Stimulated activated CD8-positive, alpha-beta memory T cell treated with anti-CD3 and anti-CD28 coated beads, Interleukin-12 subunit alpha, Interleukin-12 subunit beta, amount 100 ng/mL, for 4 hours (primary cell): ENCODE measurements at places on chromosomes 4 and X.

GRCh38 chrX:82649645-82650044 lies 858.4 kb upstream of the POU3F4 start:
- no peak for DNase-seq

DNA sequence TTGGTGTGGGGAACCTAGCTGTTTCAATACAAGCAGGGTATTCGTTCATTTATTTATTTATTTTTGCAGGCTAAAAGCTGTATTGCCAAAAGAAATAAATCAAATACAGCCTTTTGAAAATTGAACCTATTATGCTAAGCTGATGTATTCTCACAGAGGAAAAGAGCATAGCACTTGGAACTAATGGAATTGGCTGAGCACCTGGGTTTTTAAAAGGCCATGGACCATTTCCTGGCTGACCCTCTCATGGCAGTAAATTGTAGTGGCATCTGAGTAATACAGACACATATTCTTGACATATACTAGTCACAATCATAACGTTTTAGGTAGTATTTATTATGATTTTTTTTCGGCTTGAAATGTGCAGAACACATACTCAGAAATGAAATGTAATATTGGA lies 71.8 kb upstream of the ALG13 start:
- no peak for DNase-seq

DNA sequence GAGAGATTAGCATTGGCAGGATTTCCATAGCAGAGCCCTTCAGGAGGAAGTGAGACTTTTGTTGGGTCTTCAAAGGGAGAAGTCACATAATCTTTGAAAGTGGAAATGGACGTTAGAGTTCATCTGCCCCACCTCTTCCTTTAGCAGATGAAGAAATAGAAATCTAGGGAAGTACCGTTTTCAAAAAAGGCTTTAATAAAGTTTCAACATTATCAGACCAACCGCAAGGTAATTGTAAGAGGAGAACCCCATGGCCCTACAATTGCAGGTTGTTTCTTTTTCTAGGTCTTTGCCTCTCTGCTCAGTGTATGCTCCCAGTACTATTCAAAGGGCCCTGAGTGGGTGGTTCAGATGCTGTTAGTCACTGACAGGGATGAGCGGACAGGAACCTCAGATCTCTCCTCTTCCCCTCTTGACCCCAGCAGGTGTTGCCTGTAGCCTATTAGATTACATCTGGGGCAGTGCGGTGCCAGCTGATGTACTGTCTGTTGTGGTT lies 48.6 kb upstream of the AP1S2 start:
- no peak for DNase-seq

DNA sequence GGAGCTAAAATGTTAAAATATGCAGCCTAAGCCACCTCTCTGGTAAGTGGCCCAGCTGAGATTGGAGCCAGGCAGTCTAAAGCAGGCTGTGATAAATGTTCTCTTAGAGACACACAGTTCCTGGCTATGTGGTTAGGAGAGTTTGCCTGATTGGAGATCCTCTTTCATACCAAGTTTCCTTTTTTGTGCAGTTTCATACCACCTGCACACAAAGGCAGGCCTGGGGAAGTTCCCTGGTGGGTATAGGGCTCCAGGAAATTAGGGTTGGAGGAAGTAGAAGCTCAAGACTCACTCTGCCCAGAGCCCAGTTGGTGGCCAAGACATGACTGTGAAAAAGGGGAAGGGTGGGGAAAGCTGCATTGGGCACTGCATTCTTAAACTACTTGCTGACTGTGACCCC lies 16.9 kb downstream of the CYBB start:
- DNase-seq, result no peak

GRCh38 chr4:136599890-136600289 lies 932.4 kb downstream of the PCDH18 start:
- DNase-seq, result no peak

DNA sequence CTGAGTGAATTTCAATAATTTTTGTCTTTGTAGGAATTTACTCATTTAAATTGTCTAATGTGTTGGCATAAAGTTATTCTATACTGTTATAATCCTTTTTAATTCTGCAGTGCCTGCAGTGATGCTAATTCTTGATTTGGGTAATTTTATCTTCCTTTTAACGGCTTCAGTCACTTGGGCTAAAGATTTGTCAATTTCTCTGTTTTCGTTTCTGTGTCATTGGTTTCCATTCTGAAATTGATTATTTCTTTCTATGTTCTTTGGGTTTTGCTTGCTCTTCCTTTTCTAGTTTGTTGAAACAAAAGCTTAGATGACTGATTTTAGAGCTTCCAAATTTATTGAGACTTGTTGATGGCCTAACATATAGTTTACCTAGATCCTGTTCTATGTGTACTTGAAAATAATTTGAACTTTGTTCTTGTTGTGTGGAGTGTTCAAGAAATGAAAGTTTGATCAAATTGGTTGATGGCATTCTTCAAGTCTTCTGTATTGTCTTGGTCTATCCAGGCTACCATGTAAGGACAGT lies 89.4 kb downstream of the TNIP2 start:
- no peak for DNase-seq

DNA sequence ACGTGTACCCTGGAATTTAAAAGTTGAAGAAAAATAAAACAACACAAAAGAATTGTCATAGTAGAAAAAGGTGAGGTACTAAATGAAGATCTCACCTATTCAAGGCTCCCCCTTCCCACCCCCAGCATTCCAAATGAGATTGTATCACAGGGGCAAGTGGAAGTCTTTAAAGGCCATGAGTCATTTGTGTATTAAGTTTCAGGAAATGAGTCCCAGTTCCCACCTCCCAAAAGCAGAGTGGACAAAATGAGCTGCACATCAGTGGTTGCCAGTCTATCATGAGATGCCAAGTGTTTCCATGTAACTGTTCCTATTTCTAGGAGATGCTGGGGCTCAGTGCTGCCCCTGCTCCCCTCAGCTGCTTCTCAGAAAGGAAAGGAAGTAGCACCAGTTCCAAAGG lies 20.1 kb downstream of the ARHGEF9 start:
- DNase-seq, result no peak

- DNase-seq, result no peak
Measured at GRCh38 chr4:25563071-25563564, 92.5 kb upstream of the SLC34A2 start.

DNA sequence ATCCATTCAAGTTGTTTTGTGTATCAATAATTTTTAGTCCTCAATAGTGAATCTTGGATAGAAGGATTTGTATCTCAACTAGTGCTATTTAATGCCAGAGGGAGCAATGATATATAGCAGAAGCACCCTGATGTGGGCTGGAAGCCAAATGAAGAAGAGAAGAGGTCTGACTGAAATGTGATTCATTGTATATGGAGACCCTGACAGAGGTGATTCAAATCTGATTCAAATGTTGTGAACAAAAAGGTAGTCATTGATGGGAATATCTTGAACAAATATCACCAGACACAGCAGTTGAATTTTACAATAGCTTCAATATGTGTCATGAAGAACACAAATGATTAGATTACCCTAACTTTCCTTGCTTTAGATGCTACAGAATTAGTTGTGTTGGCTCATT lies 27.5 kb upstream of the SULT1B1 start:
- DNase-seq, result no peak

- no peak for DNase-seq
Measured at GRCh38 chrX:129520151-129520550, 3.1 kb downstream of the SMARCA1 start.

GRCh38 chr4:172514801-172515200 lies 653.8 kb upstream of the GALNT7 start:
- no peak for DNase-seq

GRCh38 chr4:57448901-57449300 lies 338.7 kb upstream of the IGFBP7 start:
- DNase-seq, result no peak

GRCh38 chr4:38566806-38567398 lies 97.1 kb upstream of the KLF3 start:
- no peak for DNase-seq

DNA sequence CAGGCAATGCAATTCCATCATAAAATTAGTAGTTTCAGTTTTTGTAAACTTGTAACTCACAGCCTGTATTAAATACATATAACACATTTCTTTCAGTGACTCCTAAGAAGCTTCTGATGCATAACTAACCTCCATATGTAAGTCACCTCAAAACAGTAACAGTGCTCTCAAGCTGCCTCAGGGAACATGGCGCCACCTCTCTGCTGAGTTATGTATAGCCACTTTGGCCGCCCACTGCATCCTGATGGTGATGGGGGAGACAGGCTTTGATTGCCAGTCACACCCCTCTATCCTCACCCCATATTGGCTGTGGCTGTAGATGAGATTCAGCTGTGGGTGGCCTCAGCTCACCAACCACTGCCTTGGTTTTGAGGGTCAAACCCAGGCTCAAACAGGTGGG lies 54.3 kb downstream of the LRBA start:
- no peak for DNase-seq

DNA sequence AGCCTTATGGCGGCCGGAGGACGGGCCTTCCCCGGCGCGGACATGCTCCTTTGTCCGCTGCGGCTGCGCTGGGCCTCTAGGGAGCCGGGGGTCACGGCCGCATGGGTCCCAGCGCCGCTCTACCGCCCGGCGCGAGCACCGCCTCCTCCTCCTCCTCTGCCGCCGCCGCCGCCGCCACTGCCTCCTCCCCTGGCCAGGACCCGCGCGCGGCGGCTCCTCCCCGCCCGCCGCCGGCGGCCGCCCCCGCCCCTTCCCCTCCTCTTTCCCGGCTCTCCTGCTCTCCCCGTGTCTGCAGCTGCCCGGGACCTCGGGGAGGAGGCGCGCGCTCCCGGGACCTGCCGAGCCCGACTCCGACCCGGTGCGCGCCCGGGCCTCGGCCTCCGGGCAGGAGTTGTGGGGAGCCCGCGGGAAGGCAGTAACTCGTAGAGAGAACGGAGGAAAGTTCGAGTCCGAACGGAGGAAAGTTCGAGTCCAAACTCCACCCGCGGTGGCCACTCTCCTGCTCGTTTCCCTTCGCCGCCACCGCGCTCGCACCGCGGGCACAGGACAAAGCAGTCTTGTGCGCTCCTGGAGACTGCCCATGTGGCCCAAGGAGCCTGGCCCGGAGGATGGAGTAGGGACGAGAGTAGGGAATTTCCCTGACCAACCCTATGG lies at the start of gene ADGRA3:
Gene ADGRA3, minus strand, starts transcription at position 179 of the 654 bp plus-strand sequence. CDS start 282 bp downstream, outside the sequence.
- peak; percentile 4 for DNase-seq

- no peak for DNase-seq
Measured at GRCh38 chr4:93237521-93237920, 591.0 kb upstream of the ATOH1 start.

- no peak for DNase-seq
Measured at GRCh38 chr4:141580523-141580922, 55.9 kb upstream of the IL15 start.

GRCh38 chr4:47368211-47368610 lies 95.3 kb downstream of the COMMD8 start:
- no peak for DNase-seq

DNA sequence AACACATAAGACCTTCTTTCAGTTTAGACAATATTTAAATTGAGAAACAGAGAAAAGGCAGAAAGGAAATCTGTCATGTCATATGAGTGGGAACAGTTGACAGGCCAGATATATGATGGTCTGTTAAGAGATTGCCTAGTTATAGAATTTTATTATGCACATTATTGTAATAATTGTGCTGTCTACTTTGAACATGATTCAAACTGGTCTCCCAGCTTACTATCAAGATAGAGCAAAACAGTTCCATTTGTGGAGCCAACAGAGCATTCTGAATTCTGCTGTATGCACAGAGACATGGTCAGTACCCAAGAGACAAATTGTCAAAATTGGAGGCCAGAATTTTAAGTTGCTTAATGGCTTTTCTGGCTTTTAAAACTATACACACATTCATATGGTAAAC lies 139.4 kb downstream of the FBXO8 start:
- no peak for DNase-seq

DNA sequence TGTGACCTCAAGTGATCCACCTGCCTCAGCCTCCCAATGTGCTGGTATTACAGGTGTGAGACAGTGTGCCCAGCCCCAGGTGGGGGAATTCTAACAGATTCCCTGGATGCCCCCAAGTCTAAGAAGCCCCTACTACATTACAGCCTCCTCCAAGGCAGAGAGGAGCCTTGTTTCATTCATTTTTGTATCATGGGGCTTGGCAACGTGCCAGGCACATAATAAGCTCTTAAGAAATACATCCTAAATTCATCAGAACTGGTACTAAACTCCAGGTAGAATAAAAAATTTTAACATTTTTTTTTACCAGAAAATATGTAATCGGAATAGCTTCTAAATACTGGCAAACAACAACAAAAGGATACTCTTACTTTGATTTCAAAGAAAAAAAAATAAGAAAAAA lies 127.1 kb downstream of the CHIC2 start:
- no peak for DNase-seq

DNA sequence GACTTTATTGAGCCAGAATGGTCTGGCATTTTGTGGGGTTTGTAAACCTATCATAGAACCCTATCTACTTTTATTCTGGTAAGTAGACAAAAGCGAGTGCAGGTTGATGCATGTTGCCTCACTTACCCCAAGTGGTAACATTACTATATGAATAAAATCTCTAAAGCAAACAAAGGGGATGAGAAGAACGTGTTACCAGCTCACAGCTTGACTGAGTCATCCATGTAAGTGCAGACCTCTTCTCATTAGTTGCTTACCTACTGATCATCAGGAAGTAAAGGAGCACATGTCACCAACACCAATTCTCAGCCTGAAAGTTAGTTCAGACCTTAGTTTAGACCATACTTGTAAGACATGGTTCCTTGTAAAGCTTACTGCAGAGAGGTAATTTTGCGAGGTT lies 1328.3 kb downstream of the C4orf33 start:
- no peak for DNase-seq

DNA sequence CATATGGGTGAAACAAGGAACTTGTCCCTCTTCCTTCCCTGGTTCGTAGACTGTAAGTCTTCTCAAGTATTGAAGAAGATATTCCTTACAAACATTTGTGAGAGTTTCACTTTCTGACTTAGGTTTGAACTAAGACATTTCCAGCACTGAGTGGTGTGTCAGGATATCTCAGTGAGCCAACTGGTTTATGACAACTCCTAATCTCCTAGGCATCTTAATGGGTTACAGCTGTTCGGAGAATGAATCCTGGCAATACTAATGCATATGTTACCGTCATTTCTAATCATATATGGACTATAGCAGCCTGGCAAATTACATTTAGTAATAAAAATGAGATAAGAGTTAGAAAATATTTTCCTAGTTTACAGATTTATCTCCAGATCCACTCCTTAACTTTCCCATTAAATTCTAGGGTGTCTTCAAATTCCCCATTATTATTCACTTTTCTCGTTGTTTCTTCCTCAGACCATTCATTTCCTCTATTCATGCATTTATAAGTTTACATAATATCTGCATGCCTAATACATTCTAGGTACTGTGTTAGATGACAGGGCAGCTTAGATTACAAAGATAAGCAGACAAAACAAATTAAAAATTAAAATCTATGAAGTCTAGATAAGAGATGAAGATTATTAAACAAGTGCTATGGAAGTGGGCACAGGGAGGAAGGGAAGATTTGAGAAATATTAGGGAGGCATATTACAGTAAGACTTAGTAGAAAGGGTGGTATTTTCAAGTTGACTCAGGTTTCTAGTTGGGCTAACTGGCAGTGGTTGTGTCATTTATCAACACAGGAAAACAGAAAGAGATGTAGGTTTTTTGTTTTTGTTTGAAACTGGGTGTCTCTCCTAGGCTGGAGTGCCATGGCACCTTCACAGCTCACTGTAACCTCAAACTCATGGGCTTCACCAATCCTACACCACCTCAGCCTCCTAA lies 173.9 kb downstream of the WDFY3 start:
- no peak for DNase-seq
